NCI-H345 (cell line): ENCODE measurements at places on chromosomes 2 and 18.

GRCh38 chr2:131584940-131585339 lies 57.3 kb downstream of the CCDC74A start:
- DNase-seq = no peak

GRCh38 chr2:85216927-85217326 lies 83.7 kb downstream of the TCF7L1 start:
- DNase-seq = no peak

GRCh38 chr2:150789376-150789905 lies 302.0 kb upstream of the RND3 start:
- DNase-seq = no peak

DNA sequence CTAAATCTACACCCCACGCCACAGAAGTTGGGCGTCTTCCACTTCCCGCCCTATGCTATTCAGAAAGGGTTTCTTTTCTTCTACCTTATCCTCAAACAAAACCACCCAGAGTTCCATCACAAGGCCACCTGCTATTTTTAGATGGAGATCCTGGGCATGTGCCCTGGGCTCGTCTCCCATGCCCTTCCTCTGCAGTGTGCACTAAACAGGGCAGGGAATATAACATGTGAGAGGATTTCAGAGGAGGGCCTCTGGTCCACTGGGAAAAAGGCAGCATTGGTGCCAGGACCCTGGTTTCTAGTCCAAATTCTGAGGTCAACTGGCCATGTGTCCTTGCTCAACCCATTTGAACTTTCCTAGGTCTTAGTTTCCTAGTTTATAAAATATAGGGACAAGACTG lies 320.0 kb downstream of the NCKAP5 start:
- DNase-seq = no peak

DNA sequence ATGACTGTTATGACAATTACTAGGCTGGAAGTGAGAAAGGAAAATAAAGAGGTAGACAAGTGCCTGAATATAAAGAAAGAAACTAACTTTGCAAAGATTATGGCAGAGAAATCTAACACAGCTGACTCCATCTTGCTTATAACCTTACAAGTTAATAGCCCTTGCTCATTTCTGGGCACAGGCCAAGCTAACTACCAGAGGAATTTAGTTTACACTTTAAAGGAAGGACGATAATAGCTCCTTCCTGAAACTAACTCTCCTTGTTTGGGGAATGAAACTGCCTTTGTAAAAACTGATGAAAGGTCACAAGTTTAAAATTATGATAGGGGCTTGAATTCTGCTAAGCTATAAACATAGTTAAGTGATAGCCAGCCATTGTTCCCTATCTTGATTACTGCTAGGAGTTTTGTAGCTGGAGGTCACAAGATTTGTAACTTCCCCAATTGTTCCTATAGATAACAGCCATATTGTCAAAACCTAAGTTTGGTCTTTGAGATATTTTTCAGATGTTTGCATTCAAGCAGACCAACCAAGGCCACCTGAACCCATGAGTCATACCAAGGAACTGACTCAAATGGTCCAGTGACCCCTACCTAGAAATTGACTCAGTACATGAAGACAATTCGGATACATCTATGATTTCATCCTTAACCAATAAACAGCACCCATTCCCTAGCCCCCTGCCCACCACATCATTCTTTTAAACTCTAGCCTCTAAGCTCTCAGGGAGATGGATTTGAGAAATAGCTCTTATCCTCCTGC lies 209.2 kb upstream of the LRATD1 start:
- DNase-seq = no peak

- DNase-seq = peak; percentile 47
Measured at GRCh38 chr18:27546991-27547390, 361.9 kb upstream of the CHST9 start.

GRCh38 chr2:145124085-145124484 lies 604.2 kb upstream of the ZEB2 start:
- no peak for DNase-seq

DNA sequence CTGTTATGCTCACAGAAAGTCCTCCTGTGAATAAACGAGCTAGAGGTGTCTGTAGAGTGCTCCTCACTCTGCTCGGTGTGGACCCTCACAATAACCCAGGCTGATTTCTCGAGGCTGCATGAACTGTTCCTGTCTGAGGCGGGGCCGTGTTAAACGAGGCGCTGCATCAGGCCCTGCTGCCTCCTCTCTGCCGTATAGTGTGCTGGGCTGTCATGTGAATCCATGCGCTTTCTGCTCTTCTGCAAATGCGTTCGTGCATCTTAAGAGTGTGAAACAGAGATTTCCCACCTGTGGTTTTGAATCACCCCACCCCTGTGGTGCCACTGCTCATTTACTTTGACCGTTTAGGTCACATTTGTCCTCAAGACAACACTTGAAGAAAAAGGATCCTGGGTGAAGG lies 26.2 kb downstream of the TRAF3IP1 start:
- no peak for DNase-seq

DNA sequence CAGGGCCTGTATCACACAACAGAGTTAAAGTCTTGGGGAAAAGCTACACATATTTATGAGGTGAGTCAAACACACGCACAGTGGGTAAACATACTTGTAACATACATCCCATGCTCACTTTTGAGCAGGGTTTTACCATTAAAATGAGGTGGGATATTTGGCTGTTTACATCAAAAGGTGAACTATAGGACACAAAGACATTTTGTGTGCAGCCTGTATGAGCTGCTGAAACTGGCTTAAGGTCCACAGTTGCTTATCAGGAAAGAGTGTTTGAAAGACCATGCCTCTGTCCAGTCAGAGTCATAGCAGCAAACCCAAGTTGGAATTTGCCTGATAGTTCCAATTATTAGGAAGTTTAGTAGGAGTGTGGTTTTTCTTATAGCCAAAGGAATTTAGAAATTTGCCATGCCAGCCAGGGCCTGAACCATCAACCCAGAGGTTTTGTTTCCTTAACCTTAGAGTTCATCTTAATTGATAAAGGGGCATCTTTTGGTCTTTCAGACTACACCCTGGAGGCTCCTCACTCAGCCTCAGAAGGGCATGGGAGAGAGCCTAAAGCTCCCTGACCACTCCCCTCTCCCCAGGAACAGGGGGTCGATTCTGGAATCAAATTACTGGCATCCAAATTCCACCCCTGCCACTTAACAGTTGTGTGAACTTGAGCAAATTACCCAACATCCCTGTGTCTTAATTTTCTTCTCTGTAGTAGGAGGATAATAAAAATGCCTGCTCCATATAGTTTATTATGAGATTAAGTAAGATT lies 29.9 kb upstream of the L3MBTL4 start:
- no peak for DNase-seq

- DNase-seq = no peak
Measured at GRCh38 chr2:47080888-47081301, 74.2 kb downstream of the STPG4 start.

- no peak for DNase-seq
Measured at GRCh38 chr18:49886891-49887764, 73.8 kb upstream of the ACAA2 start.

GRCh38 chr2:65595630-65596029 lies 163.2 kb upstream of the SPRED2 start:
- DNase-seq = no peak

GRCh38 chr2:14619441-14619840 lies 13.1 kb upstream of the LRATD1 start:
- no peak for DNase-seq

DNA sequence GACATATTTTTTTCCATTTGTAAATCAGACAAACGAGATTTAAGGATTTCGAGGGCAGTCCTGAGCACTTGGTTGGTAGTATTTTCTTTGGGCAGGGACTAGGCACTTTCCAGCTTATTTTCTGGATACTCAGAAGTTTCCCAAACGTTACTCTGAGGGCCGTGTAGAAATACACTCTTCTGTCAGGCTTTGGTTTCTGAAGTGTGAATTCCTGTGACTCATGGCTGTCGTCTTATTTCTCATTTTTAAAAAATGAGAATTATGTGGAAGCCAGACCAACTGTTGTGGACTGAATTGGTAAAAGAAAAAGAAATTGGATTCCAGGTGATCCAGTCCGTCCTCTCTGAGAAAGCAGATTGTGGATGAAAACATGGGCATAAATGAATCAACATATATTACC lies 658.6 kb upstream of the FANCL start:
- DNase-seq = no peak

GRCh38 chr2:64015898-64016297 lies 3.3 kb downstream of the VPS54 start:
- DNase-seq = no peak

DNA sequence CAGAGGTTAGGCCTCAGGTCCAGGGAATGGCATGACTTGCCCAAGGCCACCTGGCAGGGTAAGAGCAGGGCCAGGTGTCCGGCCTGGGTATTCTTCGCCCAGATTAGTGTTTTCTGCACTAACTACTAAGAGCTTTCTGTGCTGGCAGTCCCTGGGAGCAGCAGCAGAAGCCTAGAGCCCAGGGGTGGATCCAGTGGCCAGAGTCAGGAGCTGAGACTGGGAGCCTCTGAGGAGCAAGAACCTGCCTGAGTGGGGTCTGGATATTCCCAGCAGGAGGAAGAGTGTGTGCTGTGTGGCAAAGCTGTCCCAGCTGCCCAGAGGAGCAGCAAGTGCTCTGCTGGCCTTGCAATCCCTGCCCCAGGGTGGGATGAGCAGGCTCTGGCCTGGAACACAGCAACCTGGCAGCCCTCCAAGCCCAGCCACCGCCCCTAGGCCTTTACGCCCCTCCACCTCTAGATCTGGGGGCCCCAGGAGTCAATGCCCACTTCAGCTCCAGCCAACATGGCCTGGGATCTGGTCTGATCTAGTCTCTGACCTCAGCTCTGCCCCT lies 30.7 kb upstream of the GPAT2 start:
- DNase-seq = no peak

- DNase-seq = no peak
Measured at GRCh38 chr2:158733430-158733755, 61.7 kb upstream of the DAPL1 start.

DNA sequence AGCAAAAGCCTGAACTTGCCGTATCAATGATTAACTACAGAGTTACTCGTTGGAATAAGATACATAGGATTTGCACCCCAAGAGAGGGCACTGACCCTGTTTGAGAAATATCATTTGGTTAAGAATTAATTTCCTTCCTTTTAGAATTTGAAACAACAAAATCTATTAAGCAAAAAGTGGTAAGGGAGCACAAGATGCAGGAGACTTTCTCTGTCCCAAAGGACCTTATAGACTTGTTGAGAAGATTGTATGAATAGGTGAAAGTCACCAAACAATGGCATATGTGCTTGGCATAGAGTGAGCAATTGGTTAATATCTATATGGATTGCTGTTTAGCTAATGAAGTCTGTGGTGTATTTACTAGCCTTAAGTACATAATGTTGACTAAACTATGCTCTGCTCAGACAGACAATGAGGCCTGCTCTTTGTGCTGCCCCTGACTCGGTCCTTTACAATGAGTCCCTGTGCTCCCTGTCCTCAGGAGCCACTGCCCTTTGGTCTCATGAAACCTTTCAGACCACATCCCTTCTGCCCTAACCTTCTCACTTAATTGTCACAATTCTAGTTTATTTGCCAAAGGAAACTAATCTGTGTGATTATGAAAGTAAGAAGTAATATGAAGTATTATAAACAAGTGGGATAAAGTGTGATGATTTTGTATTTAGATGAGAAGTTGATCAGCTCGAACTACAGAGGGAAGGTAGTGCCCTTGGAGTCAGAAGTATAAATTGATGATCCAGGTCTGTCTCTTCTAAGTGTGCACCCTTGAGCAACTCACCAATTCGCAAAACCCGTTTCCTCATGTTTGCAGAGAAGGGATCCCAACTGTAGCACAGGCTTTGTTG lies 21.2 kb upstream of the HNMT start:
- DNase-seq = no peak

DNA sequence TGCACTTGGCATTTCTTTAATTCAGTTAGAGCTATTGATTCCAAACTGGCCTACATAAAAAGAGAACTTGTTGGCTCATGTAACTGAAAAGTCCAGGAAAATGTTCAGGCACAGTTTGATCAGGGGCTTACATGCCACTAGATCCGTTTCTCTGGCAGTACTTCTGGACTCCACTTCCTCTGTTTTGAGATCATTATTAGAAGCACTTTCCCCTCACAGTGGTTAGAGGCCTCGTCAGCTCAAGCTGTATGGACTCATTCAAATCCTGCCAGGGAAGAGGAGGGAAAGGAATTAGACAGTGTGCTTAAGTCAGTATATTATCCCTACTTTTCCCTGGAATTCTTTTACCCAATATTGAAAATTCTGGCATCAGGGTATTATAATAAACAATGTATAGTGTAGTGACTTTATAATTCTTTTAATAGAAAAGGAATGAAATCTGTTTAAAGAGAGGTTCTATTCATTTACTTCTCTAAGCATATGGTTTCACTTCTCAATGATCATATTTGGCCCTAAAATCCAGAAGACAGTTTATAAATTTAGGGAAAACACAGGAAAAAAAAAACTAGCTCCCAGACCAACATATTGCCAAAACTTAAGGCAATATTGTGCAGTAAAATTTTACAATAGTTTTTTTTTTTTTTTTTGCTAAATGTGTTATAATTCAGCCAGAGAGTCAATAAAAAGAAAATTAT lies 92.0 kb downstream of the ARMC9 start:
- no peak for DNase-seq

DNA sequence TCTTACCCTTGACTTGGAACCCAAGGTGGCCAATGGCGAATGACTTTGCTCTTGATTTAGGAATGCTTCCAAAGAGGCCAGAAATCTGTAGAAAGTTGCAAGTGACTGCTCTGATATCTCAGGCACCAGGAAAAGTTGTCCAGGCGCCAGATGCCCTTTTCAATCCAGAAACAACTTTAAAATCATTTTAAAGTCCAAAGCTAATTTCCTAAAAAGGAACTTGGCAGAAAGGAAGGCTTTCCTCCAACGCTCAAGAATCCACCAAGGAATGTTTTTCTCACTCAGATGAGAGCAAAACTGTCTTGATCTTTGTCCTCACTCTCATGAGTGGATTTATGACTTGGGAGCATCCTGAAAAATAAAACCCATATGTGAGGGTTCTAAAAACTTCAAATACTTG lies 5.3 kb downstream of the NGEF start:
- DNase-seq = no peak

DNA sequence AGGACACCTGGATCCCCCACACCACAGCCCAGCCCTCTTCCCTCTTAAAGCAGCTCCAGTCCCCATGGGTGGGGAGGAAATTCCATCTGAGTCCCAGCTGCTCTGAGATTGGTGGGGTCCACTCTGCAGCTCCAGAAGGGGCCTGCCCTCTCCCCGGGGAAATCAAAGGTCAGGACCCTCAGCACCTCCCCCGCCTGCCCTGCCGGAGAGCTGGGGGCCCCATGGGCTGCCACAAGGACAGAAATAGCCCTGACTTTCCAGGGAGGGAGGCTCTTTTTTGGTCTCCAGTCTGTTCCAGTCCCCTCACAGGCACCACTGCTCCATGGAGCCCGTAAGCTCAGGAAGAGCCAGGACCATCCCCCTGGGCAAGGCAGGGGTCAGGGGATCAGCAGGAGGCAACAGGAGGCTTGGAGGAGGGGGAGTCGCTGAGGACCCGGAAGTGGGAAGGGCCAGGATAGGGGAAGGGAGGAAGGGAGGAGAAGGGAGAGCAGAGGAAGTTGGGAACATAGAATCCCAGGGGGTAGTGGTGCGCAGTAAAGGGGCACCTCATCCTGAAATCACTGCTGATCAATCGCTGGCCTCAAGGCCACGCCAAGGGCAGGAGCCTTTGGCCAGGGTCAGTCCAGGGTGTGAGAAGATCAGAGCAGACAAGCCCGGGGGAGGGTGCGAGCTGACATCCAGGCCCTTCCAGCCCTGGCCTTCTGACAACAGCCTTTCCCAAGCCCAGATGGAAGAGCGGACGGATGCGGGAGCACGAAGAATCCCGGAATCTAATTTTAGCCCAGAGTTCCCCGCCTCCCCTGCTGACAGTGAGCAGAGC lies 7.6 kb downstream of the ADRA2B start:
- no peak for DNase-seq
